ENCODE measurements at places on chromosomes 4 and X.

DNA sequence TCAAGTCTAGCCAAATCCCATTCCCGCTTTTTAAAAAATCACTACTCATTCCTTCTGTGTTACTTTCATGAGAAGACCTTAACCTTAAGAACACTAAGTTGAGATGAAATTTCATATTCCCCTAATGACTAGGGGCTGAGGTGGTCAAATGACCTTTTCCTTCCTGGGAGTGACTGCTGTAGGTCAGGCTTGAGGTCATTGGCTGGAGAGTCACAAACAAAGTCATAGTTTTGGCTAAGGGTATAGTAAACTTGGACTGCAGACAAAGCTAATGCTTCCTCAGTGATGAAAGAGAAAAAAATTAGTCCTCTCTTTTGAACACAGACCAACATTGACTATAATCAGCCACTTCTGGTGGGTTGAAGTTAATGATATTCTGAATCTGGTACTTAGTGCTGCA, 16.0 kb upstream of the FGF2 start:
- DNase-seq = no peak

- no peak for DNase-seq
These were observed 50.1 kb downstream of the RXFP1 start for GRCh38 chr4:158571736-158572135.

DNA sequence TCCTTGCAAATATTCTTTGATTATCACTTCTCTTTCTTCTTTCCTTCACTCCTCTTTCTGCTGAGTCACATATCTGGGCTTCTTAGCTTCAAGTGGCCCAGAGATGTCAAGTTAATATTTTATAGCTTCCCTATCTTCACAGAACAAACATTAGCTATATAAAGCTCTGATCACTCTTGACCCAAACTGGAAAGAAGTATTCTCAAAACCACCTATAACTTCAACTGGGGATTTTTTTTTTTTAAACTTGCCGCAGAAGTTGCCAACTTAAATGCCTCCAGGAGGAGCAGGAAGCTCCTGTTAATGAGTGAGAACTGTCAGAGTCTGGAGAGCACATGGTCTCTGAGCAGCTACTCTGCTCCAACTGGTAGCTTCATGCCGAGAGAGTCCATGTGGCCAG, 233.3 kb upstream of the EDNRA start:
- no peak for DNase-seq

DNA sequence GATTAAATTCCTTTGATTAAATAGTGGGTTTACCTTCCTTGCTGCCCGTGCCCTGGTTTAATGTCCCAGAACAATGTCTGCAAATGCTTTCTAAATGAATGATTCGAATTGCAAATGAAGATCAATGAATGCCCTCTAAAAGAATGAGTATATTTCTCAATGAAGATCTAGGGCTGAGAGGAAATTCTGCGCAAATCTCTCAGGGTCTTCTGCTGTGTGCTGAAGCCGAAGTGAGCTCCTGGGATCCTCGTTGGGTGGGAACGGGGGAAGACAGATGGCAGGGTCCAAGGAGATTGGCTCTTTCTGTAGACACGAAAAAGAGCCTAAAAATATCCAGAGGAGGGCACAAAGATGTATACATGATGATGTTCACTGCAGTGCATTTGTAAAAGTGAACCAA, 224.8 kb downstream of the STIM2 start:
- no peak for DNase-seq

DNA sequence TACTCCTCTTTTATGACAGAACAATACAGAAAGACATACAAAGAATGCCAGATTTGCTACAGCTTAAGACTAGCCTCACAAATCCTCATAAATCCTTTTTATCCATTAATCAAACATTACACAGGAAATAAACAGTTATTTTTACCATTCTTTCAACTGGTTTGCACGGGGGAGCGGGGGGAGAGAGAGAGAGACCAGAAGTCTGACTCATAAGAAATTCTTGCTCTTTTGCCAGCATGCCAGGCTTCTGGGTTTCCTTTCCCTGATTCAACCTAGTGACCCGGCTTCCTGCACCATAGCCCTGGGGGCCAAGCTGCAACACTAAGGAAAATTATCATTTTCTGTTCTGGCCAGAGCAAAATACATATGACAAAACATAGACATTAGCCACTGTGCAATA, 6.8 kb upstream of the RRAGB start:
- no peak for DNase-seq

DNA sequence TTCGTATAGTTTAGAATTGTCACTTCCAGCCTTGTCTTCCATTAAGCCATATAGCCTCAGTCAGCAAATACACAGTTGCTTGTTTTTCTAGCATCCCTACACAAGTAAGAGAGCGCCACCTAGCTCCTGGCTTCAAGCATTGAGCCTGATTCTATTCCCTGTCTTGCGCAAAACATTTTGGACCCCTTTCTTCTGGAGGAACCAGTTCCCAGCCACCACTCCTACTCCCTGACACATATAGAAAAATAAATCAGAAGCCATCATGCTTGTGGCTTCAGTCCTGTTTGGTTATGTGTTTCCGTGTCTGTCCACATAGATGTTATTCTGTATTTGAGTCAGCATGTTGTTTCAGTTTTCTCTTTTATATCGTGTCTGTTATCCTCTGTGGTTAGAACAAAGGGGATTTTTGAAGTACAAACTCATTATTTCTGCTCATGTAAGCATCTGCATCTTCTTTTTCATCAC, 59.9 kb downstream of the GK start:
- DNase-seq = no peak

DNA sequence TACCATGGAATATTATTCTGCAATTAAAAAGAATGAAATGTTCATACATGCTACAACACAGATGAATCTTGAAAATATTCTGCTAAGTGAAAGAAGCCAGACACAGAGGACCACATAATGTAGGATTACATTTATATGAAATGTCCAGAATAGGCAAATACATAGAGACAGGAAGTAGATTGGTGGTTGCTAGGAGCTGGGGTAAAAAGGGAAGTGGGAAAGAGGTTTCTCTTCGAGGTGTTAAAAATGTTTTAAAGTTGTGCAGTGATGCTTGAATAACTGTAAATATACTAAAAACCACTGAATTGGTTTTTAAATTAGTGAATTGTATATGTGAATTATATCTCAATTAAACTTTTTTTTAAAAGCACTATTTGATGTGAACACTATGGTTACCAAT, 3.6 kb upstream of the NXT2 start:
- DNase-seq = no peak

DNA sequence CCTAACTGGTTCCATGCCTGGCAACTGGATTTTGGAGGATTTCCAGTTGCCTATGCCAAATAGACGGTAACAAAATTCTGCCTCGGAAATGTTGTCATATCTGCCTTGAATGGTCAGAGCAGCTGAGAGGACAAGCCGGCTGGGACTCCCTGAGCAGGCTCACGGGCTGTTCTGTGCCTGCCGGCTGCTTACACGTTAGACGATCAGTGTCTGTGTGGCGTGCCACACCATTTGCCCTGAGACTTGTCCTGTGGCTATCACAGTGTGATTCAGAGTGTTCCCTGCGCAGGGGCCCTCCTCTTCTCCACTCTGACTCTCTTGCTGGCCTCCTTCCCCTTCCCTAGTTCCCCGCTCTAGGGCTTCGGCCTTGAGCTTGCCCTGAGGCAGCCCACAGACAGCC, 42.4 kb downstream of the RAI2 start:
- DNase-seq = no peak

DNA sequence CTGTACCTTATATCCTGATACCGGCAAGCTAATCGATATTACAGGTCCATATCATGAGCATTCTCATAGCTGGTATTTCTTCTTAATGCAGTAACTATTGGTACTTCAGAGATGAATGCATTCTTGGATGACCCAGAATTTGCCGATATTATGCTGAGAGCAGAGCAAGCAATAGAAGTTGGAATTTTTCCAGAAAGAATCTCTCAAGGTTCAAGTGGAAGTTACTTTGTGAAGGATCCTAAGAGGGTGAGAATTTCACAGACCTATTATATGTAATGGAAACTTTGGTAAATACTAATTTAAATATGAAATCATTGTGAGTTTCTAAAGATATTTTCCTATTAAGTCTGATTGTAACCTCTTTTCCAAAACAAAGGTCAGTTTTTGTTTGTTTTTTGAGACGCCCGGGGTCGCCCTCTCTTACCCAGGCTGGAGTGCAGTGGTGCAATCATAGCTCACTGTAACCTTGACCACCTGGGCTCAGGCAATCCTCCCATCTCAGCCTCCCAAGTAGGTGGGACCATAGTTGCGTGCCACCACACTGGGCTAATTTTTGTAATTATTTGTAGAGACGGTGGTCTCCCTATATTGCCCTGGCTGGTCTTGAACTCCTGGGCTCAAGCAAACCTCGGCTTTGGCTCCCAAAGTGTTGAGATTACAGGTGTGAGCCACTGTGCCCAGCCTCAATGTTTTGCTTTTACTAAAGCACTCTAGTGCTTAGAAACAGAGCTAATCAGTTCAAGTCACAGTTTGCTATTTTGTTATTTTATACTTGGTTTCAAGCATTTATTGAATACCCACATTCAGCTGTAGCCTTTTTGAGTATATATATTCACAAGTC, 18.6 kb downstream of the PI4K2B start:
- no peak for DNase-seq

DNA sequence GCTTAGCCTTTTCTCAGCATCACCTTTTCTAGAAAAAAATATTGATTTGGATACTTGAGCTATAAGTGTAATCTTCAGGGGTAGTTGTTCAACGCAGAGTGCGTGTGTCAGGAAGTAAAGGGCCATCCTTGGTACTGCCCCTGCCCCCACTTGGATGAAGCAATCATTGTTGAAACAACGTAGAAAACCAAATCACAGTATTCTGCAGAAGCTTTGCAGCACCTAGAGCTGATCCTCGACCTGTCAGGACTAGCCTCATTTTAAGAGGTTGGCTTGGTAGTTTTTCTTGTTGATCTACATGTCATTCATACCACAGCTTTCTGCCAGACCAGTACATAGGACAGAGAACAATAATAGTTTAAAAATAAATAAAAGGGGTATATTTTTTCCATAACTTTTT, 65.3 kb upstream of the MYOZ2 start:
- DNase-seq = no peak

DNA sequence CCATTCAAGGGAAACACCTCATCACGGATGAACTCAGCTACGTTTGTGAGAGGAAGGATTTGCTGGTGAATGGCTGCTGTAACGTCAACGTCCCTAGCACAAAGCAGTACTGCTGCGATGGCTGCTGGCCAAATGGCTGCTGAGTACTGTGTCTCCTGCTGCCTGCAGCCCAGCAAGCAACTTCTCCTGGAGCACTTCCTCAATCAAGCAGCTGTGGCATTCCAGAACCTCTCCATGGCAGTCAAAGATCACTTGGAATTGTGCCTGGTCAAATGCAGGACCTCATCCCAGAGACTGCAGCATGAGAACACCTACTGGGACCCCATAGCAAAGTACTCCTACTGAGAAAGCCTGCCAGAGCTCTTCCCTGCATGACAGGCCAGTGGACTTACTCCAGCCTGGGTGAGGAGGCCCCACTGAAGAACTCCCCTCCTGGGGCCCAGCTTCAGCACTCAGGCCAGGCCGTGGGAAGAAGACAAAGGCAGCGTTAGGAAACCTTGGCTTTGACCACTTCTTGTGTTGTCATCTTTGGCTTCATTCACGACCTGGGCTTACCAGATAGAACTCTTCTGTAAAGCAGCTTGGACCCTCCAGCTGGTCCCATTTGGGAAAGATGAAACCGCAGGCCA, 244.3 kb downstream of the RBMX2 start:
- DNase-seq = no peak

DNA sequence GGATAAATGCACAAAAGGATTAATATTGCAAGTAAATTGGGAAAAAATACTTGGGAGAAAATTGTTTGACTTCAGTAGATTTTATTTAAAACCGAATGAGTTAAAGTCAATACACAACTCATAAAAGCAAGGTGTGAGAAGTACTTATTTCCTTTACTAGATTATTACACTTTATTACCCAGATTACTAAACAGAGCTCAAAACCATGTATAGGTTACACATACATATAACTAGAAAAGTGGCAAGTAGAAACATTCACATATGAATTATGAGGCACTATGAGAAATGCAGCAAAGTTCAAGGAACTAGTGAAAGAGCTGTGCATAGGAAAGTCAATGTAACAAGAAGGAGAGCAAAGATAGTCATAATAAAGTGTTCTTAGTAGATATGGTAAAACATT, 113.0 kb downstream of the CXXC4 start:
- DNase-seq = no peak

- no peak for DNase-seq
These were observed 257.7 kb upstream of the GNPDA2 start for GRCh38 chr4:44984083-44984482.

DNA sequence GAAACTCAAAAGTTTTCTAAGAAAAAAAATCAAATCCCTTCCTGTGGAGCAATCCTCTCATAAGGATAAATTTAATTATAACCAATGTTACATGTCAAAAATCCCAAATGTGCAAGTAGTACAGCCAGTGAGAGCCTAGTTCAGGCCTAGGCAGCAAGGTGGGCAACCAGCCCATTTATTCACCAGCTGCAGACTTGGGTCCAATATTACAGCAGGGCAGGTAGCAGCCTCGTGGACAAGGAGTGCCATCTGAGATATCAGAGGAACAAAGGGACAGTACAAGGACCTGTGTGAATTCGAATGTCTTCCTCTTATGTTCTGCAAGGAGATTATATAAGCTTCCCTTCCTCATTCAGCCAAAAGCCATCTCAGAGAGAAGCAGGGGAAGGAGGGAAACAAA, 6.6 kb downstream of the HELQ start:
- no peak for DNase-seq

DNA sequence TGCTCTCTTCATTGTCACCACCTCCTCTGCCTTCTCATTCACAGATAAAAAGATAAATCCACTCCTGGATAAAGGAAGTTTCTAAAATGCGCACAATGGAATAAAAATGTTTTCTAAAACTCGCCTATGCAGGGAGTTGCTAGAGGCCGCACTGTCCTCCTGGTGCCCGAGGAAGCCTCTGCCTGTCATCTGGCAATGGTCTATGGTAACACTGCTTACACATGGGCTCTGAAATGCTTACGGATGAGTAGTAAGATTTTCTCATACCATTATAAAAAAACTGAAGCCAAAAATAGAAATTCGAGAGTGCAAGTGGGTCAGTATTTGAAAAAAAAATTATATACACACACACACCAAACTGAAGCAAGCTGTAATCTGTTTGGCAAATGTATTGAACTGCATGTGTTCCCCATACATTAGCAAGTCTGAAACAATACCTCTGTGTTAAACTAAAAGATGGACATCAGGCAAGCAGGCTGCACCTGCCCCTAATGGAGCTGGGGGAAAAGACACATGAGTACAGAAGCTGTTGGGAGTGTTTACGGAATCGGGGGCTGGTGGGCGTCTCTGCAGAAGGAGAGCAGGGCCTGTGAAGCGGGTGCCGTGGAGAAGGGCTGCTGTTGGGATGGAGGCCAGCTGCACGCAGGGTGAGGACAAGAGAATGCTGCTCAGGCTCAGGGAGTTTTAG, 103.3 kb upstream of the FAT1 start:
- no peak for DNase-seq

DNA sequence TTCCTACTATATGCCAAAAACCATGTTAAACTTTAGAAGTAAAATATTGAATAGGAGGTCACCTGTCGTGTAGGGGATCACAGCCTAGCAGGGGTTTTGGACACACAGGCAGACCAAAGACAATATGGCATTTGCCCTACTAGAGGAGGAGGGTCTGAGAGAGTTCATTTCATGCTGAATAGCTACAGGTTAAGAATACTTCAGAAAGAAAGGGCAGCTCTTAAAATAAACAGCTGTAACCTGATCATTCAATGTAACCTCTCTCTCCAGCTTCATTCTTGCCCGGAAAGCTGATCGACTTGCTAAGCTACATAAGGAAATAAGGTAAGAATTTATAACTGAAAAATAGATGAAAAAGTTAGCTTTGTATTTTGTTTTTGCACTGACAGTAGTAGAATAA, 79.9 kb downstream of the MAOA start:
- DNase-seq = no peak
